ENCODE measurements at places on chromosomes 12 and 14.

- DNase-seq: no peak
These were observed 24.1 kb downstream of the NUP37 start for GRCh38 chr12:102095677-102096263.

GRCh38 chr12:51744235-51744634 is 104.3 kb downstream of the FIGNL2 start:
- DNase-seq: no peak

DNA sequence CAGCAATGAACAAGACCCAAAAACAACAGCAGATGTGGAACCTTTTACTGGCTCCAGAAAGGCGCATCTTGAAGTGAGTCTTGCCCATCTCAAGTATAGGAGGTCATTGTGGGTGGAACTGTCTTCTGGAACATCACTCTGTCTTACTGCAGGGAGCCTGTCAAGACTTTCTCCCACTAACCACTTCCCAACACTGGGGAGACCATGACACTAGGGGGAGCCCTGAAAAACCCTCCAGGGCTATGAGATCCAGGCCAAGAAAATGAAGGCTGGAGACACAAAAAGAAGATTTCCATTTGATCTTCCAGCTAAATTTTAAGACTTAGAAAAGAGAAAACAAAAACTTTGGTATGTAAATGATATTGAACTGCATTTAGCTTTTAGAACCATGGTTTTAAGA is 13.5 kb upstream of the ATG14 start:
- DNase-seq: no peak

GRCh38 chr12:105221583-105222283 is 14.2 kb downstream of the APPL2 start:
- no peak for DNase-seq

- DNase-seq: no peak
These were observed 850.8 kb downstream of the TMTC2 start for GRCh38 chr12:83537428-83538053.

- peak; percentile 72 for DNase-seq
These were observed 31.7 kb downstream of the PTHLH start for GRCh38 chr12:27940756-27941402.

DNA sequence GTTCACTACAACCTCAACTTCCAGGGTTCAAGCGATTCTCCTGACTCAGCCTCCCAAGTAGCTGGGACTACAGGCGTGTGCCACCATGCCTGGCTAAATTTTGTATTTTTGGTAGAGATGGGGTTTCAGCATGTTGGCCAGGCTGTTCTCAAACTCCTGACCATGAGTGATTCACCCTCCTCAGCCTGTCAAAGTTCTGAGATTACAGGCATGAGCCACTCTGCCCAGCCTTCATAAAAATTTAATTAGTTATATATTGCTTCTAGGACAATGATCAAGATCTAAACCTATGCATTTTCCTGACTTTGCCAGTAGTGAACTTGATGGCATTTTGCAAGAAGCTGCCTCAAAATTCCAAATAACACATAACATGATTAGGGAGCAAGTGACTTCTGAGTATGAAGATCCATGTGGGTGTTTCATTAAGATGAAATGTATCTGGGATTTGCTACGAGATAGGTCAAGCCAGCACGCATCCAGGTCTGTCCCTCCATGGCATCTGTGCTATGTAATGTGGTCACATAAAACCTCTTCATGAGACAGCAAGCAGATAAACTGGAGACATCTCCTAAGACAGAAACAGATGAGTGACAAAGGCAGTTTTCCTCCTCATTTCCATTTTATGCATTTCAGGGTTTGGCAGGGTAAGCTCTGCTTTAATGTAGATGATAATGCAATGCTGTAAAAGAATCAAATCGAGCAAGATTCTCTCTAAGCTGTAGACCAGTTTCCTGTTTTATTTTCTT is 319.4 kb upstream of the ATP2B1 start:
- DNase-seq: no peak

DNA sequence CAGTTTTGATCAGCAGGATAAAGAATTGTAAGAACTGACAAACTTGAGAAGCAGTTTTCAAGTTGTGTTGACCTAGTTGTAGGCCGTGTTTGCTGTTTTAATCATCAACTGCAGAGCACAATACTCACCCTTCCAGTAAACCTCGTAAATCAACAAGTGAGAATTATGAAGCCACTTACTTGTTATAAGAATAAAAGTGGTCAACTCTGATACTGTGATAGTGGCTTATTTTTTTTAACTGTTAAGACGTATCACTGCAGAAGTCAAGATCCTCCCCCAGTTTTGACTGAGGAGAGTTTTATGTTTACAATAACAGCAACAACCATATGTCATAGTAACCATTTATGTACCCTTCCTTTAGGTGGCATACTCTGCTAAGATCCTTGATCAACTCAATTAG is 100.8 kb upstream of the DACT1 start:
- no peak for DNase-seq

- DNase-seq: no peak
These were observed 9.2 kb downstream of the MLH3 start for GRCh38 chr14:75042035-75042434.

DNA sequence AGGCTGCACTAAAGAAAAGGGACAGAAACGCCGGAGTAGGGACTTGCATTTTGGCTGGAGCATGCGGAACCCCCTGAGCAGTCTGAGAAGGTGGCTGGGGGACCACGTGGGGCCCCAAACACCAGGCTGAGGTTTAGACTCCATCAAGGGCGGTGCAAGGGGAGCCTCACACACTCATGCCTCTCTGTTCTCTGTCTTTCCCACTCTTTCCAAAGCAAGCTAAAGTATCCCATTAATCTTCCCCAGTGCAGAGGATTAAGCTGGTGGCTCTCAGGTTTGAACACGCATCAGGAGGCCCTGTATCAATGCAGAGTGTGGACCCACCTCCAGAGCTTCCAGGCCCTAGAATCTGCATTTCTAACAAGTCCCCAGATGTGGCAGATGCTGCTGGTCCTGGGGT is 13.5 kb downstream of the CCDC197 start:
- DNase-seq: no peak

DNA sequence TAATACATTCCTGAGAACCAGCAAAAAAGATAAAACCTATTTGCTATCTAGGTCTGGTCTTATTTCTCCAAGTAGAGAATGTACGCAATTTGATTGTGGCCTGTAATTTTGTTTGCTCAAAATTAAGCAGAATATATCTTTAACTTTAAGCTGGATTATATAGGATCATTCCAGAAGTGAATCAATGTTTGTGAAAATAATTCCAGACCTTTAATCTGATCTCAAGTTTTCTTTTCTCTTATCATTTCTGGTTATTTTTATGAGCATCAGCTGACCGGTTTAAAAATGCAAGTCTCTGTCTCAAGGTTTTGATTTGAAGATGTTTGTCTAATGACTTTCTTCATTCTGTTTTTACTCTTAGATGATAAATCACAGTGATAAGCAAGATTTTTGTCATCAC is 997.9 kb upstream of the FLRT2 start:
- DNase-seq: no peak

GRCh38 chr12:64452559-64453329 is 824 bp downstream of the TBK1 start:
- no peak for DNase-seq

DNA sequence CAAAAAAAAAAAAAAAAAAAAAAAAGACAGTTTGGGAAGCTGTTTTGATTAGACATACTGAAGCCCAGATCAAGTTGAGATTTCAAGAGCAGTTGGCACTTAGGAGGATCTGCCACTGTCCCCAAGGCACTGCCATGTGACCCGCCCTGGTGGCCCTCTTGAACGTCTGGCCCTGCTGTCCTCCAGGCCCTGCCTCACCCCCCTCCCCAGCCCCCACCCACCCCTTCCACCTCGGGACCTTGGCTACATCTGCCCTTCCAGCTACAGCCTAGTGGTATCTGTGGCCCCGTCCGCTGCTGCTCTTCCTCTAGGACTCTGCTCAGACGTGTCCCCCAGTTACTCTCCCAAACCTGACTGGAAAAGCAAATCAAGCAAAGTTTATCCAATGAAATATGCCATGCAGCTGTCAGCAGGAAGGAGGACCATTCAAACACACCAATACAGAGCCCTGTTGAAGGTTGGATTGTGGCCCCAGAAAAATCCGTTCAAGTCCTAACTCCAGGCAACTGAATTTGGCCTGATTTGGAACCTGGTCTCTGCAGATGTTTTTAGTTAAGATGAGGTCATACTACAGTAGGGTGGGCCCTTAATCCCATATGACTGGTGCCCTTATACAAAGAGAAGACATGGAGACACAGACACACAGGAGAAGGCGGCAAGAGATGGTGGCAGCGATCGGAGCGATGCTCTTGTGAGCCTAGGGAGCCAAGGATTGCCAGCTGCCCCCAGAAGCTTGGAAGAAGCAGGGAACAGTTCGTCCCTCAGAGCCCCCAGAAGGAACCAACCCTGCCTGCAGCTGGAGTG is 17.7 kb downstream of the SLC25A29 start:
- DNase-seq: peak; percentile 87

GRCh38 chr12:116882742-116883141 is 1.5 kb upstream of the HRK start:
- DNase-seq: no peak

- DNase-seq: no peak
These were observed 48.0 kb upstream of the GPR68 start for GRCh38 chr14:91292491-91292890.

GRCh38 chr14:57168138-57168679 is 100.5 kb downstream of the EXOC5 start:
- no peak for DNase-seq

DNA sequence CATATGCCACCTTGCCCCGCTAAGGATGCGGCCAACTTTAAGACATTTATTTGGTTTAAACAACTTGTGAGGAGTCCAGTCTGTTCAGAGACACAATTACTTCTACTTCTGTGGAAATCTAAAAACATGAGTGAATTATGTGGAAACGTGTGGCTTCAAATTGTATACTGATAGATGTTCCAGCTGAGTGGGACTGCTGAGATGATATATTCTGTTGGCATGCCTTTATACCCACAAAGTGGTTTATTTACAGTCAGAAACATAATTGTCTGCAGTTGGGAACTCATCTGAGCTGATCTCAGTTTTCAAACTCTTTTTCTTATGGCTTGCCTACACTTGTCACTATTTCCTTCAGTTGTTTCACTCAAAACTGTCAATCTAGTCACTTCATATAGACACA is 67.8 kb downstream of the FLRT2 start:
- no peak for DNase-seq

- DNase-seq: no peak
These were observed 239 bp downstream of the ZFP36L1 start for GRCh38 chr14:68792678-68792978.

DNA sequence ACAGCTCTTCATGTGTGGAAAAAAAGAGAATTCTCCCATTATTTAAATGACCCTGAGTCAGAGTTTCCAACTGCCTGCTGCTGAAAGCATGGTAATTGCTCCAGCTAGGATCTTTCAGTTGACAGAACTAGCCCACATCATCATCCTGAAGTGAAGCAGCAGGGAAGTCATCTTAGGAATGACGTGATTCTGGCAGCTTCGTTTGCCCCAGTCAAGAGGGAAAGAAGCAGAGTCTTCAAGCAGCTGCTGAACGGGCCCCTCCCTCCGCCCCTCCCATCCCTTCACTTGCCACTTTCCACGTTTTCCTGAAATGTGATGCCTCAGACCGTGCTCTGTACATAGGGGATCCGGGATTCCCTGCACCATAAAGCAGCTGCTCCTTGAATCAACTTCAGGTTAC is 455.0 kb upstream of the TMEM132C start:
- peak; percentile 27 for DNase-seq

GRCh38 chr12:106269150-106269771 is 21.4 kb upstream of the CKAP4 start:
- DNase-seq: no peak

DNA sequence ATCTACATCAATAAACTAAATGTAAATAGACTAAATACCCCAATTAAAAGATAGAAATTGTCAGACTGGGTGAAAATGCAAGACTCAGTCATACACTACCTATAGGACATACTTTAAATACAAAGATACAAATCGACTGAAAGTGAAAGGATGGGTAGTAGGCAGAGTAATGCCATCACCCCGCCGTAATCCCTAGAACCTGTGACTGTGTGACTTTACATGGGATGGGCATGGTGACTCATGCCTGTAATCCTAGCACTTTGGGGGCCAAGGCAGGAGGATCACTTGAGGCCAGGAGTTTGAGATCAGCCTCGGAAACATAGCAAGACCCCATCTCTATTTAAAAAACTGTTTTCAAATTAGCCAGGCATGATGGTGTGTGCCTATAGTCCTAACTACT is 2.6 kb upstream of the EVL start:
- no peak for DNase-seq

DNA sequence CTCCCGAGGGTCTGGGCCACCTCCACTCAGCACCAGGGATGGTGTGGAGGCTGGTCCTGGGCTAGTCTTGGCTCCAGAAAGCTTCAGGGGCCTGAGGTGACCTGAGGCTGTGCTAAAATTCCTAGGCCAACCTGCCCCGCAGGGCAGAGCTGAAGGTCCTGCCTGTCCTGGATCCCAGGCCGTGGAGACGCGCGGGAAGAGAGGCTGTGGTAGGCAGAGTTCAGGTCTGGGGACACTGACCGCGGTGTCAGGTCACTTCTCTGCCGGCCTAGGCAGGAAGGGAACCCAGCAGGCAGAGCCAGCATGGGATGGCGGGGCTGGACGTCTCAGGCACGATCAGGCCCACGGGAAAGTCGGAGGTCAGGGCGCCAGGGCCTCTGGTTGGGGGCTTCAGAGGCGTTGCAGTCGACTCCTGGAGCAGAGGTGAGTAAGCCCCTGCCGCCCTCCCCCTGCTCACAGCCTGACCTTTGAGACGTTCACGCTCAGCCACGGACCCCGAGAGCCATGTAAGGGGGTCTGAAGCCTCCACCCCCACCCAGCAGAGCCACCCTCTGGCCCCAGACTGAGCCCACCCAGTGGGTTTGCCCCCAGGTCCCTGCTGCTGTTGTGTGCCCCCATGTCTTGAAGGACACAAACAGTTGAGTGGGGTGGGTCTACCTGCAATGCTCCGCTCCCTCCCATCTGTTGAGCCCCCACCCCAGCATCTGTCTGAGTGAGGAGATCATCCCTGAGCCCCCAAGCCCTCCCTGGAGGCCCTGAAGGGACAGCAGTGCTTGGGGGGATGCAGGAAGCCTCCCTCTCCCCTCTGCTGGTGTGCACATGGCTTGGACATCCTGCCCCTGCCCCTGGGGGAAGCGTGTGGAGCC is 142.7 kb downstream of the KIF26A start:
- peak; percentile 1 for DNase-seq

GRCh38 chr14:103033681-103034096 is 23.7 kb downstream of the CDC42BPB start:
- no peak for DNase-seq

- DNase-seq: no peak
These were observed 420.3 kb downstream of the CCDC91 start for GRCh38 chr12:28610401-28611114.
